ENCODE measurements at places on chromosomes 12 and 14.

- no peak for DNase-seq
Observed at GRCh38 chr12:110762891-110763290, 20.2 kb upstream of the PPP1CC start.

DNA sequence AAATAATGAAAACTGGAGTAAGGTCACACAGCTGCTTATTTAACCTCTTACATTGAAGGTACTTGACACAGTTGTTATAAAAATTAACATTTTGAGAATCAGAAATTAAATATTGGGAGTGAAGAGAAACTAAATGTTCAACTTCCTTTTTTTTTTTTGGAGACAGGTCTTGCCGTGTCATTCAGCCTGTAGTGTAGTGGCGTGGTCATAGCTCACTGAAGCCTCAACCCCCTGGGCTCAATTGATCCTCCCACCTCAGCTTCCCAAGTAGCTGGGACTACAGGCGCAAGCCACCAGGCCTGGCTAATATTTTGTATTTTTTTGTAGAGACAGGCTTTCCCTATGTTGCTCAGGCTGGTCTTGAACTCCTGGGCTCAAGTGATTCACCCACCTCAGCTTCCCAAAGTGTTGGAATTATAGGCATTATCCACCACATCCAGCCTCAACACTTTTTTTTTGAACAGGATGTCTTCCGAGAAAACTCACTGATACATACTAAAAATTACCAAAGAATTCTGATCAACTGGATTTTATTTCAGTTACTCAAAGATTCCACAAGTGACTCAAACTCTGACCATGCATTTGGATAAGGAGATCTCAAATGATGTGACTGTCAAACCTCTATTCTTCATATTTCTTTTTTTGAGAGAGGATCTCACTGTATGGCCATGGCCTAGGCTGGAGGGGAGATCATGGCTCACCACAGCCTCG, 35.4 kb downstream of the SGPP1 start:
- DNase-seq, result no peak

GRCh38 chr14:26820572-26820971, 222.7 kb upstream of the NOVA1 start:
- no peak for DNase-seq

- no peak for DNase-seq
Observed at GRCh38 chr14:22388669-22389595, 200.1 kb downstream of the DAD1 start.

GRCh38 chr12:30461026-30461615, 234.5 kb downstream of the IPO8 start:
- DNase-seq, result no peak

GRCh38 chr12:57179331-57180086, 32.1 kb upstream of the LRP1-AS start:
- DNase-seq, result no peak

DNA sequence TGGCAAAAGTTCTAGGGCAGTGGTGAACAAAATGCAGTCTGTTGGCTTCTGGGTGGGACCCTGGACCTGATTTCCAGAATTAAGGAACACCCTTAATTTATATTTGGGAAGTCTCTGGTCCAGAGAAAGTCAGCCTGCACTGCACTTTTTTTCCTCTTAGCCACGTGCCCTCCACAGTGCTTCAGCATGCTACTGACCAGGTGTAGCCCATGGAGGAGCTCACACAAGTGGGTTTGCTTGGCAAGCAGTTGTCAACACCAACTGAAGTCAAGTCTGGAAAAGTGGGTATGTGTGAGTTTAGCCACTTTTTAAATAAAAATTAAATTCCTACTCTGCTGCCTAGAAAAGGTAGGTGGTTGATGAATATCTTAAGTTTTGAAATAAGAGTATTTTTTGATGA, 111.3 kb downstream of the DAAM1 start:
- DNase-seq, result no peak

- DNase-seq, result no peak
Observed at GRCh38 chr12:123273166-123273565, 1.5 kb upstream of the CDK2AP1 start.
